ENCODE measurements at places on chromosomes 7 and 10.
A peak's percentile ranks its signal among the peaks of the same experiment; 100 is the strongest.

GRCh38 chr10:94206176-94206575 lies 156.6 kb downstream of the NOC3L start:
- no peak for DNase-seq

DNA sequence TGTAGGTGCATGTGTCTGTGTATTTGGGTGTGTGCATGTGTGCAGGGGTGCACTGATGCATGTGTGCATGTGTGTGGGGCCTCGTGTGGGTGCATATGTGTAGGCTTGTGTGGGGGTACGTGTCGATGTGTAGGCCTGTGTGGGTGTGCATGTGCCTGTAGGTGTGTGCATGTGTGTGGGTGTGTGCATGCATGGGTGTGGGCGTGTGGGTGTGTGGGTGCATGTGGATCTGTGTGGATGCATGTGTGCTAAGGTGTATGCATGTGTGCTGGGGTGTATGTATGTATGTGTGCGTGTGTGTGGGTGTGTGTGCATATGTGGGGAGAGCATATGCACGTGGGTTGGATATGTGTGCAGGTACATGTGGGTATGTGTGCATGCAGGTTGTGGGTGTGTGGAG lies 73.2 kb downstream of the NKX6-2 start:
- no peak for DNase-seq

GRCh38 chr7:3437467-3437866 lies 136.4 kb downstream of the SDK1 start:
- no peak for DNase-seq

DNA sequence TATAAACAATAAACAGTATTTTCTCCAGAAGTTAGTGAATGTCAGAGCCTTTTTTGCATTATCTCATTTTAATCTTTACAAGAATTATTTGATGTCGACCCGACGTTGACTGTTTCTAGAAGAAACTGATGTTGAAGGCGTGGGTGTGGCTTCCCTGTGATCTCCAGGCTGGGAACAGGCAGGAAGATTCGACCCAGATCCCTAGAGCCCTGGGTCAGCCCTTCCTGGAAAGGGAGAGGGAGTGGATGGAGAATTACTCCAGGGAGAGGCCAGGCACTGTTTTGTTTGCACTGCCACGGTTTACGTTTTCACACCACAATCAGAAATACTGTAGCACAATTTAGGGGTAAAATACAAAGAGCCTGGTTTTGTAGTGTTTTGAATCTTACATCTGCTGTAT lies 133.1 kb downstream of the ADARB2 start:
- DNase-seq: no peak

DNA sequence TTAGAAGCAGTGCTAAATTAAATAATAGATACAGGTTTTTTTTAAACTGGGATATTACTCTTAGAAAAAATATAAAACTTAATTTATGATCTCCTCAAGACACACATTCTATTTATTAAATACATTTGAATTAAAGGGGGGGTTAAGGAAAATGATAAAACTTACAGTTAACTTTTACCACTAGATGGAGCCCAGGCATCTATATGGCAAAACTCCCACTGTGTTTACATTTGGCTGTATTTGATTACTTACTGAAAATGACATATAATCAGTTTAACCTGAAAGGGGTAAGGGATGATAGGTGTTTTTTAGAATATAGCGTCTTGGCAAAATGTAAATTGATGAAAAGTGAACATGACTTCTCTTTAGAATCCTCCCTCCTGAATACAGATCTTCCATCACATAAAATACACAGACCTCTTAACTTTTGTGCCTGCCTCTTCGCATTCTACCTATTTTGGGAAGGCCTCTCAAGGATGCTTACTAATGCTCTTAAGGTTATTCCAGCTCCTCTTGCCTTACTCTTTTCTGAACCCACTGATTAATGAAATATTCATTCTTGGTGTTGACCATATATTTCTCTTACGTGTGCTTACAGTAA lies 235.7 kb downstream of the AGMO start:
- DNase-seq: no peak

DNA sequence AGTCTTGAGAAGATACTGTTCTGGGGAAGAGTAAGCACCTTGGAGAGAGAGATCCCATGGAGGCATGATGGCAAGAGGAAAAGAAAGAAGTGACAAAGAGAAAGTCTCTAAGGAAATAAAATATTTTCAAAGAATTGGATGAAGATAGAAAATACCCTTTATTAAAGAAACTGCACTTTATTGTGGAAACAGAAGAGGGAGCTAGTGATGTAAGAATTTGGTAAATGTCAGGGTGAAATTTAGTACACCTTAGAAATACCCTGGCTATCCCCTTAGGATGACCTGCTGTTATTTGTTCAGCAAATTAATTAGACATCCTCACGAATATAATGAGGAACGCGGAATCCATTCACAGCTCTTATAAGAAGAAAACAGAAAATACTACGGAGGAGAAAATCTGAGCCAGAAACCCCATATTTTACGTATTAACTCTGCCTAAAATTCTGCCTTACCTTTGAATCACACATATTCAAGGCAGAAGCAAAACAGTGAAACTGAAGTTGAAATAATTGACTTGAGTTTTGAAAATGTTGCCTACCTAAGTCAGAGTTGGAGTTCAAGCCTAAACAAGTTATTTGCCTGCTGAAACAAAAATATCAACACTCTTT lies 90.7 kb downstream of the TFPI2 start:
- DNase-seq: no peak

DNA sequence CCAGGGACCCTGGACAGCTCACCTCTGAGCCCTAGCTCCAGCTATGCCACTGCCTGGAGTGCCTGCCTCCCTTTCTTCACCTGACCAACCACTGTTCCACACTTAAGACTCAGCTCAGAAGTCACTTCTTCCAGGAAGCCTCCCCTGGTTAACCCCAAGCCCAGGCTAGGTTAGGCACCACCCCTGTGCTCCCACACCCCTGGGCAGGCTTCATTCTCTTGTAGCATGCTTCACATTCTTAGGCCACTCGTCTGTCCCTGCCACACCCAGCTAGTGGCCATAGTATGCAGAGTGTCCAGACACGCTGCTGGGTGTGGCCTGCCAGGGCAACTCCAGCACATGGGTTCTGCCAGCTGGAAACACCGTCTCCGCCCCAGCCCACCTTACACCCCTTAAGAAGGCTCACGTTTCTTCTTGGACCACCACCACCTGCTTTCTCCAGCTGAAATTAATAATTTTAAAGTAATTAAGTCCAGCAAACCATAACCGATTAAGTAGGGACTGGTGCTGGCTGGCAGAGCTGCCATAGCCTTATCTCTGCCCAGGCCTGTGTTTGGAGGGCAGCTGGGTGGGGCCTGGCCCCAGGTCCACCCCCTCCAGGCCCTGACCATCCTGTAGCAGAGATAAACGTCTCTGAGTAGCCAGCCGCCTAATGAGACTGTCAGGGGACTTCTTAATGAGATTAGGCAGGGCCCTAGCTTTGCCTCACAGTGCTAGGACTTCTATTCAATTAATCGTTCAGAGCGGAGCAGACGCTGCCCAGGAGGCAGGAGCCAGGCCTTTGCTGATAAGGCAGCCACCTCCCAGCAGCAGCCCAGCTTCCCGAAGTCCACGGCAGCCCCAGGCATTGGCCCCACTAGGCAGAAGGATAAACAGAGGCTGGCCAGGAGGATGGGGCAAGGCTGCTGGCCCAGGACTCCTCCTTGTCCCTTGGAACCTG lies 20.5 kb downstream of the GRID1 start:
- no peak for DNase-seq

- no peak for DNase-seq
These were observed 478 bp upstream of the ZNF22 start for GRCh38 chr10:45000138-45000751.

DNA sequence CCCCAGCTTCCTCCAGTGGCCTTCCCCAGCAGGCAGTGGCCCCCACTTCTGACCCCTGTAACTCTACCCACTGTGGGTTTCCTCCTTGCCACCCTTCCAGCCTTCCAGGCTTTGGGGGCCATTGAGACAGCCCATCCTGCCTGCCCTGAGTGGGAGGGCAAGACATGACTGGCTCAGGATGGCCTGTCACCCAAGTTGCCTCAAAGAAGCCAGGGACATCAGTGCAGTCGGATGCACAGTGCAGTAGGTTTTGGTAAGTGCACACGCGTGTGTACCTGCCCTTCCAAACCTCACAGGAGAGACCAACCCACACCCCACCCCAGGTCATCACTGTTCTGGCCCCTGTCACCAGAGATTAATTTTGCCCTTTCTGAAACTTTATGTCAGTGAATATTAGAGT lies 22.7 kb downstream of the ZMIZ2 start:
- DNase-seq: no peak

- DNase-seq: no peak
These were observed 66.9 kb upstream of the UNC5B start for GRCh38 chr10:71145352-71145945.

DNA sequence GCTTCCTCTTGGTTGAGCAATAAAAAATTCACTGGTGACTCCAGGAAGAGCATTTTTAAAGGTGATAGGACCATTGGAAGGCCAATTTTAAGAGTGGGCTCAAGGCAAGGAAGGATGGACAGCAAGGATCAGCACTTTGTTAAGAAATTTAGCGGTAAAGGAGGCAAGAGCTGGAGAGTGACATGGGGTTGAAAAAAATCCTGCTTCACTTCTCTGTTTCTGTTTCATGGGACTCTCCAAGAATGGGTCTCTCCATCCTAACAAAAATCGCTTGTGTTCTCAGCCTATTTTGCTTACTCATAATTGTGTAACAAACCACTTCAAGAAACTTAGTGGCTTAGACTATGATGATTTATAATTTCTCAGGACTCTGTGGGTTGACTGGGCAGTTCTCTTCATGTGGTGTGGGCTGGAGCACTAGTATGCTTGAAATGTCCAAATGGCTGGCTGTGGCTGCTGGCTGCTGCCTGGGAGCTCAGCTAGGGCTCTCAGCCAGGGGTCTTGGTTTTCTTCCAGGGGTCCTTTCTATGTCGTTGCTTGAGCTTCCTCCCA lies 59.8 kb upstream of the ZNRF2 start:
- DNase-seq: peak; percentile 26

- DNase-seq: peak; percentile 29
These were observed 11.7 kb downstream of the PLAC9 start for GRCh38 chr10:80144067-80144695.

- no peak for DNase-seq
These were observed 13.9 kb downstream of the MYO1G start for GRCh38 chr7:44964831-44965440.

- no peak for DNase-seq
These were observed 1236.6 kb downstream of the GATA3 start for GRCh38 chr10:9291081-9291480.

DNA sequence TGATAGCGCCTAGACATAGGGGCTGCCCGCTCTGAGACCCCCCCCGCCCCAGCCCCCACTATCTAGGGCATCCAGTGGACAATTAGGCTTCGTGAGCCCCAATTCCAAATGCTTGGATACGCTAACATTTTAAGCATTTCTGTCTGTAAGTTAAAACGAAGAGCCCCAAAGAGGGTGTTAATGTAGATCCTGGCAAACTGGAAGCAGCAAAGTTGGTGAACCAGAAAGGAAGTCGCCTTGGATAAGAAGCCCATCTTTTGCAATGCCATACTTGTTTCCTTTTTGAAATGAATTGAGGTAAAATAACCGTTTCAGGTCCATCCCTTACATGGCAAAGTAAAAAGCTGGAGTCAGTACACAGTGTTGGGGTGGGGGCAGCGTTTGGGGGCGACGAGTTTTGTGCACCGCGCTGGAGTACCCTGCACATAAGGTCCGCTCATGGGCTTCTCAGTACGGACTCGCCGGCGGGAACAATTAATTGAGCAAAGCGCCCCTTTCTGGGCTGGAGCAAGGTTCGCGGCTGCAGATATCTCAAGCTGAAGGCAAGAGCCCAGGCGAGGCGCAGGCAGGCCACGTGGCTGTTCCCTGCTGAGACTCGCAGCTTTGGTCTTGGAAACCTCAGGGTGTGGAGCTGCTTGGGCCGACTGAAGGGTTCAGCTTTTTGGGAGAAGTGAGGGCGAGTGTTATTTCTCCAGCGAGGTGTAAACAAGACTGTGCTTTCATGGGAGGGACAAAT lies 1.4 kb upstream of the TWIST1 start:
- no peak for DNase-seq

DNA sequence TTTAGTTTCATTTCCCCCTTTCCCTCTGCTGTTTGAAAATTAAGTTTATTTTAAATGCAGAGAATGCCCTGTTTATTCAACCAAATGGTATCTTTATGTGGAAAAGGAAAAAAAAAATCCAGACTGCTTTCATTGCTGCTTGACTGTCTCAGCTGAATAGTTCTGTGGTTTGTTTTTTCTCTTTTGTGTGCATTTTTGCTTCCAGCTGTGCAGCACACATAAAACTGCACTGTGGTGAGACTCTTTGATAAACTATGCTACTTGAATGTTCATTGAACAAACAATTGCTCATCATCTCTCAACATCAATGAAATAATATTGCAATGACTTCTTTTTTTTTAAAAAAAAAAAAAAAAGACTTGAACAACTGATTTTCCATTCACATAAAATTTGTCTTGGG lies 78.6 kb upstream of the GLI3 start:
- DNase-seq: no peak

- DNase-seq: peak; percentile 33
These were observed 711 bp downstream of the NAMPT start for GRCh38 chr7:106283831-106284713.

All from CD4-positive, alpha-beta T cell treated with Interleukin-15 for 1 hour (primary cell).